ENCODE measurements at places on chromosomes 1 and 21.

DNA sequence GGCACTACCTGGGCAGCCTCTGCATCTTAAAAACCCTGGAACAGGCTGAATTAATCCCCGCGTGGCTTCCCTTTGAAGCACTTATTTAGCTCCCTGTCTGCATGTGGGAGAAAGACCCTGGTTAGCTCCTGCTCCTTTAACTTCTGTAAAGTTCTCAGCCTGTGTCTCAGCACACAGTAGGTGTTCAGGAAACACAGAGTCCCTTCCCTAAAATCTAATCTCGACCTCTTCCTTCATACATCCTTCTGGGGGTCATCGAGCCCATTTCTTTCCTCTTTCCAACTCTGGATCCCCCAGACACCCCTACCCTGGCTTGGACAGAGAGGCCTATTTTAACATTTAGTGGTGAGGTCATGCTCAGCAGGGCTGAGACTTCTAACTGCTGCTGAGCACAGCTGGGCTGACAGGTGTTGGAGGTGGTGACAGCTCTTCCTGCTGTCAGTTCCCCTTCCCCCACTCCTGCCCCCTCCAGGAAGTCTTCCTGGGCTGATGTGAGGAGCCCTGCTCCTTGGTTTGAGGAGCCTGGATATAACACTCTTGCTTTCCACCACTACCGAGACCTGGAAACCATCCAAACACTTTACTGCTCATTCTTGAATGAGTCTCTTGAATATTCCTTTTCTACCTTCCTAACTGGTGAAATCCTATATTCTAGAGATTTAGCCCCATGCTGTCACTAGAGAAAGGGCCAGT is 5.3 kb downstream of the E2F2 start:
- no peak for DNase-seq

GRCh38 chr1:6461538-6462411 is 4.2 kb downstream of the TNFRSF25 start:
- no peak for DNase-seq

- DNase-seq, result no peak
These were observed 838.9 kb downstream of the USP25 start for GRCh38 chr21:16568661-16569060.

GRCh38 chr1:220067269-220068204 is 21.2 kb upstream of the EPRS1 start:
- no peak for DNase-seq

DNA sequence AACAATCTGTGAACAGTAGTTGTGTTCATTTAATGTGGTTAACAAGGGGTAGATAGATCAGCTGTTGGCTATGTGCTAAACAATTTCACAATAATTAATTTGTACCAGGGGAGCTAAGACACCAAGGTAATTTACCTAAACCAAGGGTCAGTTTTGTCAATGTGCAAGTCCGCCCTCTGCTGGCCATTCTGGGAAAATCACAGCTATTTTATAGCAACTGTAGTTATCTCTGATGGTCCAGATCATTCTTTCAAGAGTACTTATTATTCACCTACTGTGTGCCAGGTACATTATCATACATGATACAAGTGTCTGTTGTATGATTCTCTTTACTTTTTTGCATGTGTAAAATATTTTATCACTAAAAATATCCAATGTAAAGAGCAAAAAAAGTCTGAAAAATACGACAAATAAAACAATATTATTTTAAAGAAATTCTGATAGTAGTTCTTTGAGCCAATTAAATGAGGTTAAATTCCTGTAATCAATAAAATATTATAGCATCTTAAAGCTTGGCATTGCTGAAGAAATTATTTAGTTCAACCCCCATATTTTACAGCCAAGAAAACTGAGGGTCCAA is 312.3 kb upstream of the FAM78B start:
- no peak for DNase-seq

- no peak for DNase-seq
These were observed 9.5 kb downstream of the SIPA1L2 start for GRCh38 chr1:232620356-232620969.

GRCh38 chr1:15004396-15004795 is 149.2 kb upstream of the TMEM51 start:
- DNase-seq, result no peak

DNA sequence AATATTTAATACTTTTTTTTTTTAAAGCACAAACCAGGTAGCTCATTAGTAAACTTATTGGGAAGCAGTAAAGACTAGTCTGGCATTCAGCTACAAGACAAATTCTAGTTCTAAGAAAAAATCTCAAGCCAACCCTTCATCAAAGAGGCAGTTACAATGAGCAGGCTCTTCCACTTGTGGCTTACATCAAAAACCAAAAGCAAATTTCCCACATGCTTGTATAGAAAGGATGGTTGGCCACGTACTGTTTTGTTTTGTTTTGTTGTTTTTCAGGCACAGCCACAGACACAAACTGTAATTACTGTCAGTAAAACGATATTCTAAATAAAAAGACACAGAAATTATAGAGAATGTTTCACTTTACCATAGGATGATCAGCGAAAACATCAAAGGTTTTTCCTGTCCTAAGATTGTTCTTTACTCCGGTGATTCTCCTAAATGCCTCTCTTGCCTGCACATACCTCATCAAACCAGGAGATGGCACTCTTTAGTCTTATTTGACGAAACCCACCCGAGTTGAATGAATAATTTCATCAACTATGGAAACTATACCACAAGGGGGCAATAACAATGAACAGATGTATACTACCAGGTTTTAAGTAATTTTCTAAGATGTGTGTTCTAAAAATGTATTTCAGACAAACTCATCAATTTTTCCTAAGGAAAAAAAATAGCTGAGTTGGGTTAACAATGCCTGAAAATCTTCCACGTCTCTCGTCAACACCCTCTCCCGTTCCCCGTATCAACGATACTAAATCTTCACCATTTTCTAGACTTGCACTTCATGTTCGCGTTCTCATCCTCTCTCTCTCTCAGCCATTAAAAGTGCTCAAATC is 26.9 kb downstream of the RPL5 start:
- DNase-seq, result no peak

DNA sequence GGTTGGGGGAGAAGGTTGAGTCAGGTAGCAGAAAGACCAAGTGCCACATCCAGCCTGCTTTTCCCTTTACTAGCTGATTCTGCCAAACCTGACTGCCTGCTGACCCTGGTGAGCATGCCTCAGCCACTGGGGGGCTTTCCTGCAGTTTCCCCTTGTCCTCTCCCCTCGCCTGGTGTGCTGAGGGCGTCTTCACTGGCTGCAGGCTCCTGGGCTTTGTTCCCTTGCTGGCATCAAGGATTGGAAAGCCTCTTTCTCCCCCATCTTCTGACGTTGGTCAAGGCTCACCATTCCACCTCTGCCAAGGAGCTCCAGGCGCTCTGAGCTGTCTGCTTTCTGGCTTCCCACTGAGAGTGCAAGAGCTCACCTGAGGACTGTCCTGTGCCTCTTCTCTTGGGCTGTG is 28.4 kb downstream of the MAN1C1 start:
- no peak for DNase-seq

- DNase-seq, result no peak
These were observed 35.0 kb downstream of the ACP6 start for GRCh38 chr1:147635342-147635741.

- no peak for DNase-seq
These were observed 5.1 kb downstream of the CA14 start for GRCh38 chr1:150262388-150263320.

DNA sequence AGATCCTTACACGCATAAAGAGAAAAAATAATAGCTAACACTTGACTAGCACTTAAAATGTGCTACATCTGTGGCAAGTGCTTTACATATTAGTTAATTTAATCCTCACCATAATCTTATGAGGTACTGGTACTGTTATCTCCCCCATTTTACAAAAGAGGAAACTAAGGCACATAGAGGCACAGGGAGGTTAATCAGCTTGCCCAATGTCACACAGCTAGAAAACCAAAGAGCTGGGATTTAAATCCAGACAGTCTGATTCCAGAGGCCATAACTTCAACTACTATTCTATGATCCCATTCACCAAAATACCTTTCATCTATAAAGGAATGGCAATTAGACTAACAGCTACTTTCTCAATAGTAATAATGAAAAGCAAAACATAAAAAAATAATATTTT is 11.7 kb downstream of the SPOCD1 start:
- no peak for DNase-seq

- no peak for DNase-seq
These were observed 94.4 kb upstream of the FGGY start for GRCh38 chr1:59202455-59202854.

GRCh38 chr1:235946571-235946981 is 79.9 kb upstream of the LYST start:
- no peak for DNase-seq

DNA sequence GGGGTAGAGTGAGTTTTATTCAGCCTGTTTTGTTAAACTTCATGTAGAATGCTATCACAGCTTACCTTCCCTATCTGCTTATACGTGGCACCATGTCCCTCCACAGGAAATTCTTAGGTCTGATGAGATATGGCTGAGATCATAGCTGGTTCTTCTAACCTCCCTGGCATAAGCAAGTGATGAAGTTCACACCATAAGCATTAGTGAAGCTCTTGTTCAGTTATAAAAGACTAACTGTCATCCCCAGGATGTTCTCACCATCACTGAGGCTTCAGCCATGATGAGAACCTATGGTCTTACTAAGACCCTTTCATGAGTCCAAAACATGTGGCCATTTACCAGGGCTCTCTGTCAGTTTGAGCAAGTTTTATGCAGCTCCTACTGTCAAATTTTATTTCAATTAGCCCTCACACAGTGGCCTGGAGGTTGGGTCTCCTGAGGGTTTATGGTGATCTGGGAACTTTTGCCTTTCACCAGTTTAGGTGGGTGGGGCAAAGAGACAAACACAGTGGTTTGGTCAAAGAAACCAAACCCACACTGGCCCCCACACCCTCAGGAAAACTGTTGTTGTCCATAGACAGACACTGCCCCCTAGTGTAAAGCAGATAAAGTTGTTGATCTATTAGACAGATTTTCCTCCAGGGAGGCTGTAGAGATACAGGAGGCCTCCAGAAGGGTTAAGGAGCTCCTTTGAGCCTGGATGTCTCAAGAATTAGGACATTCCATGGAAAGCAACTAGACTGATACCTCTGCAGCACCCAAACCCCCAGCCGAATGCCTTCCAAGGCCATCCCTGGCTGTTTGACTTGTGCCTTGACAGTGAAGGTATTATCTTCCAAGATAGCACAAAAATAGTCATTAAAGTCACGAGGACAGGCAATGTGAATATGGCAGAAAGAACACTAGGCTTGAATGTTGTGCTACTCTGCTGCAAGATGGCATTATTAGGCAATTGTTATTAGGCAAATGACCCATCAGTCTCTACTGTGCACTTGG is 5.0 kb downstream of the SLC22A15 start:
- no peak for DNase-seq

DNA sequence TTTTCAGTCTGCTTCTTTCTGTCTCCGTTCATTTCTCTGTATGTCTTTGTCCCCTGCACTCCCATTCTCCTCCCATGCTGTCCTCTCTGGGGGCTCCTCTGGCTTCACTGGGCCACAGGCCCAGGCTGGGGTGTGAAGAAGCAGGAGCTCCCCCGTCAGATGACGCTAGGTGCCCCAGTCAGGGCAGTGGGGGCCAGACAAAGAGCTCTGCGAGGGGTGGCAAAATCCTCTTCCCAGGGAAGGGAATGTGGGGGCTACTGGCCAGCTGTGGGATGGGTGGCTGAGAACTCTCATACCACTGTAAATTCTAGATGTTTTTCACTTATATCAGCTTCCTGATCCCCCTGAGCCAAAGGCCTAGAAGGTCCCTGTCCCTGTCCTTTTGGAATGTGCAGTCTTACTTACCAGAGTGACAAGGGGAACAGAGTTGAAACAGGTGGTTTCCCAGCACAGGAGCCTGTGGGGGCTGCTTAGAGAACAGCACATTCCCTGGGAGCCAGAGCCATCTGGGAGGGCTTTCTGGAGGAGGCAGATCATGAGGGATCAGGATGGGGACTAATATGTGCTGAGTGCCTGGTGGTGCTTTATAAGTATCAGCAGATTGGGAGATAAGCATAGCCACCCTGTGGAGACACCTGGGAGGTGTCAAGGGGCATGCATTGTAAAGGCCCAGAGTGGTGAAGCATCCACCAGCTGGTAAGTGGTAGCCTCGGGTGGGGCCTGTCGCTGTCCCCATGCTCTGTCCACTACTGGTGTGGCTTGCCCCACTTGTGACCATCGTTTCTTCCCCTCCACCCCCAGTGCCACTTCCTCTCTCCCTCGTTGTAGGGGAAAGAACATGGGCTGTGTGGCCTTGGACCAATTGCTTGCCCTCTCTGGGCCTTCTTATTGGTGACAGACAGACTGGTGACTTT is 10.1 kb upstream of the PADI1 start:
- no peak for DNase-seq

GRCh38 chr1:181208967-181209366 is 120.5 kb downstream of the IER5 start:
- DNase-seq, result no peak

DNA sequence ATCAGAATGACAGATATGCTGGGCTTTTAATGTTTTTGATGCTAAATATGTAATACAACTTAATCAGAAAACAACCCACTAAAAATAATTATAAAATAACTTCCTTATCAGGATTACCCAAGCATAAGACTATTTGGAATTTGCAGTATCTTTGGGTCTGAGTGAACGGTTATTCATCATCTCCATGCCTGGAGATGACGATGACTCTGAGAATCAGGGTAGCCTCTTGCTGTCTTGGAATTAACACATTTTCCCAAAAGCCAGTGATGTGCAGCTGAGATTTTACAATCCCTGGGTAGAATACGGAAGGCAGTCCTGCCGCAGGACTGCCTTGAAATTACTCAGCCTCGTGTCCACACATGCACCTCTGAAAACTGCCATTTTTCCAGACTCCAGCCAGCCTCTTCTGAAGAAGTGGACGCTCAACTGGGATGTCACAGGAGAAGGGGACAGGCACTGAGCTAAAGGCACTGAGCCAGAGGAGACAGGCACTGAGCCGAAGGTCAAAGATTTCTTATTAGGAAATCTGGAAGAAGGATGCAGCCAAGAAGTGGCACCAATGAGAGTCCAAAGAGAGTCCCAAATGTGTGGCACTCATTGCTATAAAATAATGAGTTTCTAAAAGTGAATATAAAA is 85.5 kb downstream of the PGBD5 start:
- DNase-seq, result no peak

DNA sequence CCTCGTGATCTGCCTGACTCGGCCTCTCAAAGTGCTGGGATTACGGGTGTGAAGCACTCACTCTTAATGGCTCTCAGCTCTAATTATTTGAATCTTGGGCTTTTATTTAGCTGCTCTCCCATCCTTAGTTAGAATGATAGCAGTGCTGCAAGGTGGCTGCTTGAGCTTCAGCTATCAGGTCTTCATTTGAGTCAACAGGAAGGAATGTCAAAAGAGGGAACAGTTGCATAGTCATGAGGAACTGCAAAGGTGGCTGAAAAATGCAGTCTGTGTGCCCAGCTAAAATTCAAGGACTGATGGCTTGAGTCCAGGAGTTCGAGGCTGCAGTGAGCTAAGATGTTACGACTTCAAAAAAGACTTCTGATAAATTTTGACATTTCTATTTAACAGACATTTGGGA is 55.6 kb downstream of the UCK2 start:
- DNase-seq, result no peak

GRCh38 chr1:152003846-152004442 is 10.3 kb upstream of the S100A10 start:
- DNase-seq, result no peak

All from activated CD8-positive, alpha-beta memory T cell treated with anti-CD3 and anti-CD28 coated beads for 1 hour (primary cell).